Kidney (tissue), 22 donors: ENCODE measurements at places on chromosomes 5 and 9. TPM values are rescaled to one million over a fixed set of nuclear protein-coding genes. Genes with fewer than 3 reads are reported as not detected.
A peak's percentile ranks its signal among the peaks of the same experiment; 100 is the strongest.

The SHC3 gene
- 1.5 TPM for total RNA-seq

The UNC13B gene
- 43.6 TPM for total RNA-seq

The SLC9A3 gene
- total RNA-seq: 10.5 TPM

The HAVCR2 gene
- 14.6 TPM for total RNA-seq

The PCDHGB3 gene
- total RNA-seq: 4.4 TPM

DNA sequence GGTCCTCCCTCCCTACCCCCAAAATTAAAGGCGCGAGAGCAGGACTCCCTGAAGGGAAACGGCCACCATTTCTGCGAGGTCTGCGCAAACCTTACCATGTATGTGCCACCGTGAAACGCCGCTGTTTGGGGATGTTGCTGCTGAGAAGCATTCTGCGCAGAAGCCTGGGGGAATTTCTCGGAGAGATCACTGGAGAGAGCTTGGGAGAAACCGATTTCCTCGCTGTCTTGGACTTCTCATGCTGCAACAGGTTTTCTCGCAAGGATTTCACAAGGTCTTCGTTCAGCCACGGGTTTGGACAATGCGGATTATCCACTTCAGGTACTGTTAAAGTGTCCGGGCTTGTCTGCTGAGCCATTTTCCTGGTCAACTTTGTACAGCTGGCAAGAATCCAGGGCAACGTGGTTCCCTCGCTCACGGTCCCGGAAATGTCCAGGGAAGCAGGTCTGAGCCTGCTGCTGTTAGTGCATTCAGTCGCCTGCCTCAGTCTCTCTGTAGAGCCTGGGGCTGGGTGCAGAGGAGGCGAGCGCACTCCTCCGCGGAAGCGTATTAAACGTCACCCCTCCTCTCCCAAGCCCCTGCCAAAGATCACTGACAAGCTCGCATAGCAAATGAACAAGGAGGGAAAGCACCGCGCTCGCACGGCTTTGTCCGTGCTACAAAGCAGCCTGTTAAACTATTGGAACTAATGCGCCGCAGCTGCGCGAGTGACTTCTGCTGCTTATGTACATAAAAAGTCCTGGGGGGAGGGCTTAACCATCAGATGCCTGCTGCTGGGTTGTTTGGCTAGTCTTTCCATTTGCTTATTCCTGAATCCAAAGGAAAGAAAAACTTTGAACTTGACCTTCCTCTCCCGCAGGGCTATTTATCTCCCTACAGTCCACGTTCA is 125.1 kb downstream of the PDE4D start:
- no peaks in the 10 kb centered on the region for H3K36me3 ChIP-seq
- DNase-seq: peak; percentile 90
- H3K27me3 ChIP-seq: no peaks in the 10 kb centered on the region
- H3K4me1 ChIP-seq: no peaks in the 10 kb centered on the region
- peak overlapping the region; percentile 46 for H3K27ac ChIP-seq

GRCh38 chr9:33476503-33476902 is 2.8 kb upstream of the NOL6 start:
- DNase-seq: no peak
- no peak overlapping the region for H3K4me3 ChIP-seq
- H3K36me3 ChIP-seq: peaks cover 2% of the 10 kb centered on the region
- H3K27ac ChIP-seq: no peak overlapping the region
- H3K4me1 ChIP-seq: peaks cover 7% of the 10 kb centered on the region

GRCh38 chr5:41925555-41925951 is 472 bp downstream of the FBXO4 start:
- H3K27me3 ChIP-seq: no peaks in the 10 kb centered on the region
- H3K4me3 ChIP-seq: peak overlapping the region; percentile 83
- peak overlapping the region; percentile 86 for H3K27ac ChIP-seq
- H3K36me3 ChIP-seq: no peaks in the 10 kb centered on the region

GRCh38 chr9:78234810-78235209 is 1.1 kb upstream of the CEP78 start:
- DNase-seq: no peak
- no peaks in the 10 kb centered on the region for H3K4me1 ChIP-seq
- no peaks in the 10 kb centered on the region for H3K27me3 ChIP-seq
- H3K27ac ChIP-seq: no peak overlapping the region
- H3K36me3 ChIP-seq: no peaks in the 10 kb centered on the region

- no peak overlapping the region for H3K27ac ChIP-seq
- peaks cover 23% of the 10 kb centered on the region for H3K4me1 ChIP-seq
- H3K27me3 ChIP-seq: no peaks in the 10 kb centered on the region
- H3K4me3 ChIP-seq: no peak overlapping the region
- H3K36me3 ChIP-seq: no peaks in the 10 kb centered on the region
Observed at GRCh38 chr5:16862777-16863176, 73.3 kb downstream of the MYO10 start.

- no peaks in the 10 kb centered on the region for H3K27me3 ChIP-seq
- no peak for DNase-seq
- H3K4me1 ChIP-seq: peaks cover 5% of the 10 kb centered on the region
- peaks cover 3% of the 10 kb centered on the region for H3K36me3 ChIP-seq
- no peak overlapping the region for H3K27ac ChIP-seq
Observed at GRCh38 chr5:140189977-140190871, 15.2 kb downstream of the CYSTM1 start.

DNA sequence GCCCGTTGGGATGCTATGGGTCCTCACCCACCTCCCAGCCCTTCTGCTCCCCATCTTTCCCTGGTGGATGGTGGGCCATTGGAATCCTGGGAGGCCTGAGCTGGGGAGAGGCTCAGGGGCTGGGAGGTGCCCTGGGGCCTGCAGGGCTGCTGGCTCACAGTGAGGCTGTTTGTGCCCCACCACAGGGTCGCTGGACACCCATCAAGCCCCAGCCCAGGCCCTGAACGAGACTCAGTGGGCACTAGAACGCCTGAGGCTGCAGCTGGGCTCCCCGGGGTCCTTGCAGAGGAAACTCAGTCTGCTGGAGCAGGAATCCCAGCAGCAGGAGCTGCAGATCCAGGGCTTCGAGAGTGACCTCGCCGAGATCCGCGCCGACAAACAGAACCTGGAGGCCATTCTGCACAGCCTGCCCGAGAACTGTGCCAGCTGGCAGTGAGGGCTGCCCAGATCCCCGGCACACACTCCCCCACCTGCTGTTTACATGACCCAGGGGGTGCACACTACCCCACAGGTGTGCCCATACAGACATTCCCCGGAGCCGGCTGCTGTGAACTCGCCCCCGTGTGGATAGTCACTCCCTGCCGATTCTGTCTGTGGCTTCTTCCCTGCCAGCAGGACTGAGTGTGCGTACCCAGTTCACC is 4.9 kb upstream of the AIF1L start:
- H3K4me3 ChIP-seq: no peak overlapping the region
- DNase-seq: no peak
- no peaks in the 10 kb centered on the region for H3K27me3 ChIP-seq
- H3K27ac ChIP-seq: no peak overlapping the region

DNA sequence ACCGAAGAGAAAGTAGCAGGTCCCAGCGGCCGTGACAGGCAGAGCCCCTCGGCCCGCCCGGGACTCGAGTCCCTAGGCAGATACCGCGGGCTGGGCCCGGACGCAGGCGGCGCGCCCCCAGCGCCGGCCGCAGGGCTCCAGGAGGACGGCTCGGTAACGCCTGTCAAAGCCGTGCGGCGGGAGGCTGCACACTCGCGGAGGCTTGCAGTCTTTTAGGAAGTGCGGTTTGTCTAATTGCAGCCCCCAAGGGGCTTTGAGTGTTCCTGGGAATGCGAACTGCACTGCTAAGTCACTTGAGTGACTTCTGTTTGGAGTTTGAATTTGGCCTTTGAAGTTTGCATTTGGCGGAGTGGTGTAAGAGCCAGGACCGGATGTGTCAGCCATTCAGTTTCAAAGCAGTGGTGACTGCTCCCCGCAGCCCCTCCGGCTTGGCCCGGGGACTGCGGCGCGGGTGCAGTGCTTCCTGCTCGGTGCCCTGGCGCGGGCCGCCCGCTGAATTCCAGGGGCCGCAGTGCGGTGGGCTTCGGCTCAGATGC is 1.3 kb downstream of the MAP3K1 start:
- no peaks in the 10 kb centered on the region for H3K27me3 ChIP-seq
- H3K4me1 ChIP-seq: peaks cover 4% of the 10 kb centered on the region
- no peaks in the 10 kb centered on the region for H3K36me3 ChIP-seq
- peak; percentile 81 for DNase-seq
- peak overlapping the region; percentile 80 for H3K27ac ChIP-seq

- H3K27me3 ChIP-seq: no peaks in the 10 kb centered on the region
- no peak for DNase-seq
- H3K36me3 ChIP-seq: no peaks in the 10 kb centered on the region
- no peak overlapping the region for H3K27ac ChIP-seq
- no peaks in the 10 kb centered on the region for H3K4me1 ChIP-seq
Observed at GRCh38 chr9:133731876-133732638, 6.1 kb downstream of the SARDH start.

GRCh38 chr5:59123595-59124561 is 541.0 kb downstream of the RAB3C start:
- peak; percentile 87 for DNase-seq
- H3K4me3 ChIP-seq: no peak overlapping the region
- no peaks in the 10 kb centered on the region for H3K36me3 ChIP-seq
- peaks cover 6% of the 10 kb centered on the region for H3K4me1 ChIP-seq
- H3K27me3 ChIP-seq: no peaks in the 10 kb centered on the region

DNA sequence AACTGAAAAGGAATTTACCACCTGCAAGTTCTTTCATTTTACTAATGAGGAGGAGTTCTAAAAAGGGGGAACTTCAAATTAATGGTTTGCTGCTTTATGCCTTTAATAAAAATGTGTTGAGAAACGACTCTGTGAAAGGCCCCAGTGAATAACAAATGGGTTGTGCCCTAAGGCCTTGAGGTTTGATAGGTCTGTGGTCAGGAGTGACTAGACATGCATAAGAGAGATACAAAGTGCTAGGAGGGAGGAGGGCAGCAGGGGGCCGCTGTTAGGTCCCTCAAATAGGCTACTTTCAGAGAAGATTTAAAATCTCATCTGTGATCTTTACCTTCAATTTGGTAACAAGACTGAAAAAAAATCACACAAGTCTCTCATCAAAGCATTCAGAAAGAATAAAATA is 58.3 kb downstream of the FAM81B start:
- DNase-seq: no peak
- no peak overlapping the region for H3K4me3 ChIP-seq
- H3K27ac ChIP-seq: no peak overlapping the region
- H3K36me3 ChIP-seq: no peaks in the 10 kb centered on the region
- no peaks in the 10 kb centered on the region for H3K4me1 ChIP-seq
- H3K27me3 ChIP-seq: no peaks in the 10 kb centered on the region

DNA sequence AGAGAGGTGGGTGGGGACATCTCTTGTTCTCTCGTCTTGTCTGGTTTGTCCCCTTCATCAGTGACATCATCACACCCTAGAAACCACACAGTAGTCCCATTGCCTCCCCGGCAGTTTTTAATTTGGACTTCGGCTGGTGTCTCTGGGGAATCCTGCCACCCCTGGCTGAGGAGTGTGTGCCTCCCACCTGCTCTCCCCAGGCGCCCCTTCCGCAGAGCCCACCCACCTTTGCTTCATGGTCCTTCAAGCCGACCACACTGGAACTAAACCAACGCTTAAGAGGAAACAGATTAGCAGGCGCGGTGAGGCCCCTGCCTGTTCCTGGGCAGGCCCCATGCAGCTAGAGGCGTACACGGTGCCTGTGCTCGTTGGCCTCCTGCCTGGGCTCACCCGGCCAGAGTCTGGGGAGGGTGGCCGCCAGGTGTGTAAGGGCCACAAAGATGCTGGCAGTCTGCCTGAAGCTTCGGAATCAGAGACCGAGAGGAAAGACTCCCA is 107.6 kb upstream of the SPRY4 start:
- H3K4me3 ChIP-seq: no peak overlapping the region
- peaks cover 3% of the 10 kb centered on the region for H3K4me1 ChIP-seq
- DNase-seq: peak; percentile 53
- H3K27me3 ChIP-seq: no peaks in the 10 kb centered on the region
